GM12892 (cell line): ENCODE measurements at places on chromosomes 7 and 10.

GRCh38 chr7:26136831-26137230, 15.2 kb upstream of the NFE2L3 start:
- no peak for DNase-seq

DNA sequence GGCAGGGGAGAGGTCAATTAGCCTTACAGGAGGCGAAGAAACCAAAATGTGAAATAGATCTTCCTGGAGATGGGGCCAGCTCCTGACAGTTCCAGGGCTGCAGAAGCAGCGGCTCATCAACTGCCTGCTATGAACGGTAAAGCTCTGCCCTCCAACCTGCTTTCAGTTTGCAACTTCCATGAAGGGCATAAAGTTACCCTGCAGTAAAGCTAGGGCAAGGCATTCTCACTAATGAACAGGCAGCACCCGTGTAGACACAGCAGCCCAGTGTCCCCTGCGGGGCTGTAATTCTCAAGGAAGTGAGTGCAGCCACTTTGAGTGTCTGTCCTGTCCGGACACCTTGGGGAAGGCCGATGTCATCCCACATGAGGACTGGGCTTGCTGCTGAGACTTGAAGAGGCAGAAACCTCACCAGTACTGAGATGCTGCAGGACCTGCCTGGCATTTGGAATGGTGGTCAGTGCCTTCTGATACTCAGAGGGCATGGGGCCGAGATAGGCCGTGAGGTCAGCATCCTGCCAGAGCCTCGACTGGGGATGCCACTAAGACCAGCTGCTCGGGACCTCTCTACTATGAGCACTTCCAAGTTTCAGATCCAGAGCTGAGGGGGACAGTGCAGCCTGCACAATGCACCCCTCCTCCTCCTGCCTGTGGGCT, 26.1 kb upstream of the C10orf53 start:
- no peak for DNase-seq

GRCh38 chr10:103241262-103242011, 4.2 kb upstream of the RPEL1 start:
- no peak for DNase-seq

DNA sequence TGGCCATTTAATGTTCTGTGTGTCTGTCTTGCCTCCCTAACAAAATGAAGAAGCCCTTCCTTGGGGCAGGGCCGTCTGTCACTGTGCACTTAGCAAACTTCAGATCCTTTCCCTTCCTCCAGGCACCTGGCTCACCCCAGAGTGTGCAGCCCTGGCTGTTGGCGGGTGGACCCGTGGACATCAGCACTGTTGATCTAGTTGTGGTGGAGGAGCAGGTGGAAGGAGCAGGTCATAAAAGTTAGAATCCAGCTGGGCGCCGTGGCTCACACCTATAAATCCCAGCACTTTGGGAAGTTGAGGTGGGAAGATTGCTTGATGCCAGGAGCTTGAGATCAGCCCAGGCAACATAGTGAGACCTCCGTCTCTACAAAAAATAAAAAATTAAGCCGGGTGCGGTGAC, 12.7 kb downstream of the RAB19 start:
- no peak for DNase-seq

DNA sequence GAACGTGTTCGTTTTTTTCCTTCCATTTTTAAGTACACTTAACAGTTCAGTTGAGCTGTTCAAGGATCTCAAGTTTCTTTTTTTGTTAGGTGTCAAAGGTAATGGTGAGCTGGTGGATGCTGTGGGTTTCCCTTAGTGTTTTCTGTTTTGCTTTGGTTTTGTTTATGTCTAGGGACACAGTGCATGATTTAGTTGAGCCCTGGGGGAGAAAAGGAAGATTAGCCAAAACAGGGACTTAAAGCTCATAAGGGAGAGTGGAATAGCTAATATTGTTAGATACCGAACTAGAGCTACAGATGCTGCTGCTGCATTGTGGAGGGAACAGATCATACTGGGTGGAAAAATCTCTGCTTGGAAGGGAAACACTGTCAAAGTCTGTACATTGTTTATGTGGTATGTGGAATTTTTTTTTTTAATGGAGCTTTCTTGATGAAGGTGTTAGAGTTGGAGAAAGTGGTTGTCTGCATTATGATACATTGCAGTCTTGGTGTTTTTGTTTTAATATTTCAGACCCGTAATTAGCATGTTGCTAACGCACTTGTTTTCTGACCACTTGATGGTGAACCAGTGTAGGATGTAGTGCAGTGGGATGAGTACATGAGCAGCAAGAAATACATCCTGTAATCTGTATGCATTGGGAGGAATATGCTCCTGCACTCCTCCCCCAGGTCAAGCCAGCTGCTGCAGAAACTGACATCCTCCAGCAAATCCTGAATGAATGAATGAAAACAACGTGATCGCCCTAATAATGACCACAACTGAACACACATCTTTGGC, 2.1 kb downstream of the GLCCI1 start:
- DNase-seq, result no peak

DNA sequence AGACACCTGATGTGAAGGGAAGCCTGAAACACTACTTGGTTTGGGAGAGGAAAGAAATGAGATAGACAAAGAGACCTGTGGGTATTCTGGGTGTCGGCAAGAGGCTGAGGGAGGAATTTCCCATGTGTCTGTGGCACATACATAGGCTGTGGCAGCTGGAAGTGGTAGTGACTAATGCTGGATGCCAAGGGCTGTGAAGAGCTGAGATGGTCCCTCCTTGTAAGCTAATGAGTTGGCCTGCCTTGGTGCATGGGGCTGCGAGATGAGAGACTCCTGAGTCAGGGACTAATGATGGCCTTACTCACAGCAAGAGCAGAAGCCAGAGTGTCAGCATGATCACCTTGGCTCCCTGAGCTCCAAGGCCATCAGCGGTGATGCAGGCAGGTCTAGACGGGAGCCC, 119.0 kb upstream of the EEPD1 start:
- DNase-seq, result no peak

DNA sequence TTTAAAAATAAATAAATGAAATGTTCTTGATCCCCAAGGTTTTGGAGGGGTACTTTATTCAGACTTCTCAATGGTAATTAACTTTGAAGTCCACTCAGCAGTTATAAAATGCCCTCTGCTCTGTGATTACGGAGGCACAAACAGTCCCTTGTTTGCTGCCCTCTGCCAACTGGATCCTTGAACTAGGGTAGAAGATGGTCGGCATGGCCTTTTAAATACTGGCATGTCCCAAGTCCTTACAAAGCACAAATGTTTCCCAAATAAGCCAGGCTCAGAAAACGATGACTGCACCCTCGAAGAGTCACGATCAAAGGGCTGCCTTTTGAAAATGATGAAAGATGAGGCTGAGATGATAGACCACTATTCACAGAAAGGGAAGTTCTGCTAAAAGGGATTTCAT, 47.0 kb downstream of the GFRA1 start:
- DNase-seq, result no peak

GRCh38 chr10:70763567-70763966, 21.6 kb downstream of the TBATA start:
- no peak for DNase-seq

GRCh38 chr10:117578490-117578889, 35.9 kb downstream of the EMX2 start:
- DNase-seq, result no peak

DNA sequence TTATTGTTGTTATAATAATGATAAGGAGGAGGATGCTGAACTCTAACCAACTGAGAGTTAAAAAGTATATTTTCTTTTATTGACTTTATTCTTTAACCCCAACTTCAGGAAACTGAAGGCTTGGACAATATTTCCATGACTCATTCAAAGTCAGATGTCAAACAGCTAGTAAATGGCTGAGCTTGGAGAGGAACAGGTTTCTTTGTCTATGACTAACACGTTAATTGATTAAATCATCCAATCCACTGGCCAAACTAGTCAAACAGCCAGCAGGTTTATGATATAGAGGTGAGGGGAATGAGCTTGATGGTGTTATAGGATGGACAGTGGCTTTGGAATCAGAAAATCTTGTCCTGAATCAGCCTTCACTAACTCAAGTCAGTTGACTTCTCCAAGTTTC, 119.1 kb upstream of the WDR11 start:
- DNase-seq, result no peak
